ENCODE measurements at places on chromosomes 2 and 18.

GRCh38 chr2:120854766-120855530 is 119.3 kb downstream of the GLI2 start:
- peak; percentile 5 for DNase-seq

DNA sequence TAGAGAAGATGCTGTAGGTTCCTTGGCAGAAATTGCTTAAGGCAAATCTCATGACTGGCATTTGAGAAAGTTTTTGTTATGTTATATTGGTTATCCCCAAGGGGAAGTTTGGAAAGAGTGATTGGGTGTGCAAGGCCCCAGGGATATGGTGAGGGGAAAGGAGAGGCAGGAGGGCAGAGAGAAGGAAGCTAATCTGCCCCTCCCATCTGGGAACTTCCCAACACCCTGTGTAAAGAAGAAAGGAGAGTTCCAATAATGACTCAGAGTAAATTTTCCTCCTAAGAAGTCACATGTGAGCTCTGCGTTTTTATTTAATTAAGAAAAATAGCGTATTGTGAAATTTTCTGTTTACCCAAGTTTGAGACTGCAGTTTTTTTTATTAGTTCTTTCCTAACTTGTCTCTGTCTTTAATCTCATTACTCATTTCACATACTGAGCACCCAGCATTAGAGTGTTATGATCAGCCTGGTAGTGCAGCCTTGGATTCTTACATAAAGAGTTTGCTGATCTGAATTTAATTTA is 3.1 kb upstream of the KYNU start:
- DNase-seq, result no peak

DNA sequence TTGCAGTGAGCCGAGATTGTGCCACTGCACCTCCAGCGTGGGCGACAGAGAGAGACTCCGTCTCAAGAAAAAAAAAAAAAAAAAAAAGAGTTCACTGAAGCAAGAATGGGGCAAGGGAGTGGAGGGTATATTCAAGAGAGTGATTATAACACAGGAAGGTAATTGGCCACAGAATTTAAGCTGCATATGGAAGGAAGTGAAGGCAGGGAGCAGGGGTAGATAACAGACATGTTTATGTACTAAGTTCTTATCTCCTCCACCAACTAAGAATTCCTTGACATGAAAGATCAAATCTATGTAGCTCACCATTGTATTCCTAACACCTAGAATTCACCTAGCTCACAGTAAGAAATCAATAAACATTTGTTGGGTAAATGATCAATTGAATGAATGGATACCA is 37.3 kb downstream of the GKN2 start:
- no peak for DNase-seq

GRCh38 chr2:70793450-70793849 is 3.0 kb upstream of the FIGLA start:
- no peak for DNase-seq

DNA sequence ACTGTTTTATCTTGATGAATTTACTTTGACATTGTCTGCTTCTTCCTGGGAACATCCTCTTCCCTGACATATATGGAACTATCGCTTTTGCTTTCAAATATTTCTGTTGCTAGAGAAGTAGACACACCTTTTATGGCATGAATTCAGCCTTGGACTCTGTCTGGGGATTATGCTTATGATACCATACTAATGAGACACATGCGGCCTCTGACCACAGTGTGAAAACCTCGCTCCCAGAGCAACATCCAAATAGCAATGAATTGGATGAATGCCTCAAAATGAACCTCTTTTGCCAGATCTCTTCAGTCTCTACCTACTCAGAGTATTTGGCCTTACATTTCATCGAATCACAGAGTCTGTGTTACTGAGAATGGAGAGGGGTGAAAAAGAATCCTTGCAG is 70.9 kb downstream of the PIEZO2 start:
- DNase-seq, result peak; percentile 45

DNA sequence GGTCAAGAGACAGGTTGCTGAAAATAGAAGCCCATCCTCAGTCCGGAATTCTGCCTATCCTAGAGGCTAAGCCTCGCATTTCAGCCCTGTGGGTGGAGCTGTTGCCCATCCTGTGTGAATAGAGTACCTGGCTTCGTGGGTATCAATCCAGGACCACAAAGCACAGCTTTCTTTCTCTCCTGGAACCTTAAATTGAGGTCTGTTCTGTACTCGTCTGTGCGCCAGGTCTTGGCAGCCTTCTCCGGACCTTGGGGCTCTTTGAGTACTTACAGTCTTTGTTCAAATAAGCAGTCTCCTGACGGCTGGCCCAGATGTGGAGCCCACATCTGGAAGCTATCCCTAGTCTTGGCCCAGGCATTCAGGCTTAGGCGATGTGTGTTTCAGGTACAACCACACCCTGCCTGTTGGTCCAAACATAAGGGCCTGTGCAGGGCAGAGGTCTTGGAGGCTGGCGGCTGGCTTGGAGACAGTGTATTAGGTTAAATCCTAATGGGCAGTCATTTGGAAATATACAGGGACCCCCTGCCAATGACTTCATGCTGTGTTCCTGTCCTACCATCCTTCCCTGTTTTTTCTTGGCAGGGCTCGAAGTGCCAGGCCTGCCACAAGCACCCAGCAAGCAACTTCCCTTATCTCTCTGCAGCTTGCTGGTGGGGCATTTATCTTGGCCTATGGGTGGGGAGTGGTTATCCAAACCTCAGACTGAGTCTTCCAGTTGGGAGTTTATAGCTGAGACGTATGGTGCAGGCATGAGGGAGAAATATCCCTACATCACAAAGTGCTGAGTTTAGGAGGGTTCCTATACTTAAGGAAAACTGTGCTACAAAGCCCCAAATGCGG is 294.1 kb downstream of the BCL2 start:
- DNase-seq, result peak; percentile 76

DNA sequence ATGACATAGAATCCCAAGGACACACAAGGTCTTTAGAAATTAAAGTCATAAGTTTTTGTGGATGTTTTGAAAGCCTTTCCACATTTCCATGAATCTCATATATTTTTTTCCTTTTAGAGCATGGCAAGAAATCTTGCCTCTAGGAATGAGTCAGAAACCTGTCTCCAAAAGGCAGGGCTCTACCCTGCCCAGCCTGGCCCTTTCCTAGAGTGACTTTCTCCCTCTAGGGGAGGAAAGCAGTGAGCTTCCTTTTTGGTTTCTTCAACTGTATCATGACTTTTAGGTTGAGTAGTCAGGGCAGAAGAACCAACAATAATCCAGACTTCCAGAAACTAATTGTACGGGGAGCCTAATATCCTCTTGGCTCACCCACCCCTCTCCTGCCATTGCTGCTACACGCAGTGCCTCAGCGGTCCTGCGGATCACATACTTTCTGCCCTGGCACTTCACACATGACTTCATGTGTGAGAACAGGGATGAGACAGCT is 300.3 kb downstream of the AGPS start:
- DNase-seq, result no peak

DNA sequence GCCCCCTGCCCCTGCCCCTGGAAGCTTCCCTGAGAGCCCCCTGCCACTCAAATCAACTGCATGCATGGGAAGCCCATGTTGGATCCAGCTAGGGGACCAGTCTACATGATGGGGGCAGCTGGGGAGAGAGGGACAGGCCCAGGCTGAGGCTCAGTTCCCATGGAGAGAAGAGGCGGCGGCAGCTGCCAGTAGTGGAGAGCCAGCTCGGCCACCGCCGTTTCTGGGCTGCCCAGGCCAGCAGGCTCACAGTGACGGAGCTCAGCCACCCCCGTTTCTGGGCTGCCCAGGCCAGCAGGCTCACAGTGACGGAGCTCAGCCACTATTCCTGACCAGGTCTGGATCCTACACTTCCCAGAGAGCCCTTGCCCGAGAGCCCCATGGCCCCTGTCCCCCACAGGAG is 3.6 kb downstream of the MAB21L4 start:
- DNase-seq, result no peak

GRCh38 chr18:58991167-58991798 is 126.6 kb downstream of the ZNF532 start:
- no peak for DNase-seq

DNA sequence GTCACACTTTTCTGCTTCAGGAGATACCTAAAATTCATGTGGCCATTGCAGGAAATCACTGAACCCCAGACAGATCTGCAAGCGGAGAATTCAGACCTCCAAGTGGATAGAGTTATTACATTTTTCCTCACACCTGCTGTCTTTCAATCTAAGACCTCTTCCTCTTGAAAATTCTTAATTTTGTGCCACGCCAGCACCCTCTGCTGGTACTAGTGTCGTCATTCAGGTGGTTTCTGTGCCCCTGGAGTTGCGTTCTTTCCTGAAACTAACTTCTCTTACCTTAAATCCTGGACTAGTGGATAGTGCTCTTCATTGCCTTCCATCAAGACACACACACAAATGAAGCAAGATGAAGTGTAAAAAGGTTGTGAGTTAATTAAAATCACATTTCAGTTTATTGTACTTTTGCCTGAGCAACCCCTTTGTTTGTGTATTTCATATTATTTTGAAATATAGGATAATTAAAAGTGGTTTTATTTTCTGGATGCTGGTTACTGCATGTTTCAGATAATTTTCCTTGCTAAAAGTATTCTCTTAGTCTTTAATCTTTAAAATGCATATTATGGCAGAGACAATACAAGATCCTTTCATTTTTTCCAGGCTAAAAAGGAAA is 1.6 kb upstream of the DNER start:
- DNase-seq, result no peak

- DNase-seq, result no peak
These were observed 14.4 kb downstream of the MTHFD2 start for GRCh38 chr2:74212702-74213410.

GRCh38 chr2:77397763-77398162 is 124.4 kb downstream of the LRRTM4 start:
- DNase-seq, result no peak

DNA sequence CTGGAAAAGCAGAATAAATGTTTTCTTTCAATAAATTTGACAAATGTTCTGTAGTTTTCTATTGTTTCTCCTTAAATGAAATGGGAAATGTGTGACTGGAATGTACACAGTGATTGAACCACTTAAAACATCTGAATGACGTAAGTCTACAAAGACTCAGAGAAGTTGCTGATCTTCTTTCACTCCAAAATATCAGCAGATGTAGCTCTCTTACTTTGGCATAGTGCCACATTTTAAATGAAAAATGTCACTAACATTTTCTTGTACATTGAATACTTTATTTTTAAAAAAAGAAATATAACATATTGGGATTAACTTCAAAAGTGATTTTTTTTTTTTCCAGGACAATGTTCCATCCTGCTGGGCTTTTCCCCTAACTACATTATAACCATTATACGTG is 565.6 kb downstream of the TMEM182 start:
- no peak for DNase-seq

DNA sequence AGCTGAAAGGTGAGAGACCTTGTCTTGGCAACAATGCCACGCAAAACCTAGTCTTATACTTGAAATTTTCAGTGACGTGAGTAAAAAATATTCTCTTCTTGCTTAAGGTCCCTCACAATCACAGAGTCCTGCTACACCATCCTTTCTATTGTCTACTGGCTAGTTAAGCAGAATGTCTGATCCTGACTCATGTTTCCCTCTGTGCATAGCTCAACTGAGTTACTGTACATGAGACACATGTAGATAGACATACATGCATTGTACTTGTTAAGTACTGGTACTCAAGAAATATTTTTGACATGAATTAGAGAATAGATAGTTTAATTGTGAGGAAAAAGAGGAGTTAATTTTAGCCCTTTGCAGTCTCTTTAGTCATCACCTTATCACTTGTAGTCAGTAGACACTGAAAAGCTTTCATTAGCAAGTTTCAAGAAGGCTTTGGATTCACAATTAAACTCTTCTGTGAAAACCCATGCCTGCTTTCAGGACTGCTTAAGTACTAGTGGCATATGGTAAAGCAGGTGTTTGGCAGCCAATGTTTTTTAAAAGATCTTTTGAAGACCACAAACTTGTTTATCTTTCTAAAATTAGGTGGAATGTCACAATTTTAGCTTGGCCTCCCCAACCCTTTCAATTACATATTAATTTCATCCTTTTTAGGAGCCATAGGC is 158.7 kb upstream of the CCDC150 start:
- DNase-seq, result no peak

DNA sequence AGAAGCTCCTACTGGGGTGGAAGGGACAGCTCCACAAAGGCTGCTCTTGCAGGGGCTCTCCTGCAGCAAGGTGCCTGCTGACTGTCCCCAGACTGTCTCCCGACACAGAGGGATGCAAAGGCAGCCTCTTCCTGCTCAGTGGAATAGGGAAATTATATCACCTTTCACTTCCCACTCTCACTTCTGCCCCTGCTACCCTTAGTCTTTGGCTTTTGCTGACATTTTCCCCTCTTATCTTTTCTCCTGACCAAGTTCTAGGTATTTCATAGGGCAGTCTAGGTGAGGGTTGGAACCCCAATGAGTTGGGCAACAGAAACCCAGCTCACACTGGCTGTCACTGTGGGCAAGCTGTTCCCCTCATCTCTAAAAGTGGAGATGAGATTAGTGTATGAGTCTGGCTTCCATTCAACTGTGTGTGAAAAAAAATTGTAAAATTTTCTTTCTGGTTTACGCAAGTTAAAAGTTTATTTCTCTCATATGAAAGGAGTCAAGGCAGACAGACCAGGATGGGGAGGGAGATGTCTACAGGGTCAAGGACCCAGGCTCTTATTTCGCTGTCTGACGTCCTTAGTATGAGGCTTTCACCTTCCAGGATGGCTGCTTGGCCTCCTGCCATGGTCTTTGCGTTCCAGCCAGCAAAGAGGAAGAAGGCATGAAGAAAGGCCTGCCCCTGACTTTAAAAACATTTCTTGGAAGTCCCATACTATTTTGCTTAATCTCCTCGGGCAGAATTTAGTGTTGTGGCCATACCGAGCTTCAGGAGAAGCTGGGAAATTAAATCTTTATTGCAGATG is 7.5 kb upstream of the MOCOS start:
- DNase-seq, result peak; percentile 71

DNA sequence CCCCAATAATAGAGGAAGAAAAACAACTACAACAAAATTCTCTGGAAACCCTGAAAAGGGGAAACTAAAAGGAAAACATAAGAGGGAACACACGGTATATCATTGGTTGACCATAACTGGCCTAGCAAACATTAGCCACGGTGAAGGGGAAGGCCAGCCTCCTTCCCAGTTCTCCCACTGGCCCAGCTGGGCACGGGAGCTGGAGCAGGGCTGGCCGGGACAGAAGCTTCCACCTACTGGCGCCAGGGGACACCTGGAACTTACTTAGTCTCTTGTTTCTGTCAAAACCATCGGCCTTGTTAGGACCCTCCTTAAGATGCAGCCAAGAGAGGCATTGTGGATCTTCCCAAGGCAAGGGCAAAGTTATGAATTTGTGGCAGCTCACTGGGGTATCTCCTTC is 56.1 kb upstream of the DLGAP1 start:
- DNase-seq, result no peak

DNA sequence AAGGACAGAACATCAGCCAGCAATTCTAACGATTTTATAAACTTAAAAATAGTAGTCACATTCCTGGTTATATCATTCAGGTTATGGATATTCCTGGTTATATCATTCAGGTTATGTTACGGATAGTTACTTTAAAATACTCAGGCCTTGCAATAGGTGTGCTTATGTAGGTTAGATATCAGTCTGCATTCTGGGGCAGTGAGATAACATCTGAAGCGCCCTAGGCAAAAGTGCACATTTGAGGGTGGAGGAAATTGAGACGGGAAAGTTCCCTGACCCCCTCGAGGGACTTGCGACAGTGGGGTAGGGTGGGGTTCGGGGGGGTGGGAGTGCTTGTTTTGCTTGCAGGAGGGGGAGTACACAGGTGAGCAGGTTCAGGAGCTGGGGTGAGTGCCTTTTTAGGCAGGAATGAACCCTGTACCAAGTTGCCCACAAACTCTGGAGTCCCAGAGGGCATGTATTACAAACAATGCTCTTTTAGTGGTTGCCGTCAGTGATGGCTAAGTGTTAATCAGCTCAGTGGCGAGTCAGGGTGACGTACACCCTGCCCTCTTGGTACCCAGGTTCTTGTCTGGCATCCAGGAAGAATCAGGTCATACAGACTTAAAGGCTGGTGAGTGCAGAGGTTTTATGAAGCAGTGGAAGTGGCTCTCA is 31.8 kb downstream of the CREG2 start:
- DNase-seq, result no peak
